Heart left ventricle (tissue), 16 donors: ENCODE measurements at places on chromosomes 4 and X. TPM values are rescaled to one million over a fixed set of nuclear protein-coding genes. Genes with fewer than 3 reads are reported as not detected.

GPR143 gene
- 0.91 TPM for total RNA-seq

DNA sequence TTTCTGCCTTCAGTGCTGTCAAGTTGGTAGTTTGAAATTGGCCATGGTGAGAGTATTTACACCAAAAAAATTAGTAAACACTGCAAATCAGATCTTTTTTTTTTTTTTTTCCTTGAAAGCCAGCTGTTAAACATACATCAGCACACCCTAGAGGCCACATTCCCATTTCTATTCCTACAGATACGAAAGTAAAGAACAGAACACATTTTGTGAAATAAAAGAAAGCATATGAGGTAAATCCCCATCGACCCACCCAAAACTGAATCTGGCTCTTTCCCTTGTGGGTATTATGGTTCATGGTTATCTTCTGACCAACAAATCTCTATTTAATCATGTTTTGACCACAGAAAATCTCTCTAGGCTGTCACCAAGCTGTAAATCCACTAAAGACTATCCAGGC lies 41.8 kb upstream of the AP1AR start:
- no peak for DNase-seq

GRCh38 chrX:149831473-149831872 lies 49.5 kb upstream of the MAGEA8 start:
- DNase-seq = no peak

DNA sequence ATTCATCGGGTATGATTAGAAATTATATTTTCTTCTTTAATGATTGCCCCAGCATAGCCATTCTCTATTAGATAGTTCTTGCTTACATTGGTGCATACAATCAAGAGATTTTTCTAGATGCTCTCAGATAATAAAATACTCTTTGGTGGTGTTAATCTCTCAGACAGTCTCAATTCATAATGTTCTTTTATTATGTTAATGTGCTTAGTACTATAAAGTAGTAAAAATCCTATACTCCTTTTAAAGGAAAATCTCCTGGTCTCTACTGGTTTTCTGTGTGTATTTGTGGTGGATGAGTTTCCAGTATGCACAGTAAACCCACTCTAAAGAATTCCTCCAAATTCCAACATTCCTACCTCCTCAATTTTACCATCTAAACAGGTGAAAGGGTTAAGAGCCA lies 203.5 kb downstream of the FAT4 start:
- no peak for DNase-seq

GRCh38 chrX:141935645-141936044 lies 32.0 kb downstream of the MAGEC1 start:
- DNase-seq = no peak

- no peak for DNase-seq
Measured at GRCh38 chr4:156948133-156948532, 23.5 kb downstream of the PDGFC start.
